ENCODE measurements at places on chromosomes 3 and 15.

- no peak for DNase-seq
These were observed 129.7 kb upstream of the TUSC7 start for GRCh38 chr3:116579840-116580239.

DNA sequence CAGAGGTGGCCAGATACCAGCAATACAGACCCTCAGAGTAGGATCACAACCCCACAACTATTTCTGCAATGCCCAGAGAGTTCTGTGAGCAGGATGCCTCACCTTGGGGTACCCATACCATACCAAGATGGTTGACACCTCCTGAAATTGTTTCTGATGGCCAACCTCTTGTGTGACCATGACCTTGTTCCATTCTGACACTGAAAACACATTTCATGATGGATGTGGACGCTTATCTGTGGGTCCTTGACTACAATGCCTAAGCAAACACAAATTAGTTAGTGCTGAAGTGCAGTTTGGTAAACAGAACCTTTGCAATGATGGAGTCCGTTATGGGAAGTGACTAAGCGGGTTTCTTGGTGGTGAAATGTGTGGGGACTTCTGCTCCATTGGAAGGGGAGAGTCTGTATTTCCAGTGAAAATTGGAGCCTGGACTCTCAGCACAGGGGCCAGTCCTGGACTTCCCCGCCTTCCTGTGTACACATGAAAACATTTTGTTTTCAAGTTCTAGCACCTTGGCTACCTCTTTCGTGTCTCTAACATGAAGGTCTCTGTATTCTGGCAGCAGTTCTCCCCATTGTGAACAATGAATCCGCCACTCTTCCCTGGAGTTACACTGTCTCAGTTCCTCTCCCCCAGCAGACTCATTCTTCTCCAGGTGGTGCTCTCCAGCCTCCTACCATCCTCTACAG is 106.2 kb downstream of the XXYLT1 start:
- no peak for DNase-seq

DNA sequence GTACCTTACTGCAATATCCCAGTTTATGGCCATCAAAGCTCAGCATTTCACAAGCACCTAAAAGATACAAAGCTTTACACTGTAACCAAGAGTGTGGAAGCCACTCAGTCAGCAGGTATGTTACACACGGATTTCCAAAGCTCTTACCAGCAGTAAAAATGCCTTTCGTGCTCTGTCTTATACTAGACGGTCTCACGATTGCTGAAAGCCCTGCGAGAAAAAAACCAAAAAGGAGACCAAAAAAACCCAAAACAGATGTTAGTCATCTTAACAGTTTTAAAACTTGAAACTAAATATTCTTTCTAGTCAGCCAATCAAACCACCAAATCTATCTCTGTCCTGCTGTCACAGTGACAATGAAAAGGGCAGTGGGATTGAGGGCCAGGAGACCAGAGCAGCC is 39.0 kb downstream of the TAMM41 start:
- peak; percentile 51 for DNase-seq

DNA sequence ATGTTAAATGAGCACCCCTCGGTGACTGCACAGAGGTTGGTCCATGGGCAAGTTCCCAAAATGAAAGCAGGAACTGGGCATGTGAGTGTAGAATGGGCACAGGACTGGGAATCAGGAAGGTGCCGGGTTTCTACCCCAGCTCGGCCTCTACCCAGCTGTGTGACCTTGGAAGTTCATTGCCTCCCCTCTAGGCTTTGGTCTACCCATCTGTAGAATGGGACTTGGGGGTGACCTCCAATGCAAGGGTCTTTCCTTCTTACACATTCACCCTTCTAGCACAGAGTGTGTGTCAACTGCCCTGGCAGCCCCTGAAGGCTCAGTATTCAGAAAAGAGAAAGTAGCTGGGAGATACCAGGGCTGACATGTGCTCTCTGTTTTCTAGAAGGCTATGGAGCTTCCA is 72.3 kb upstream of the PIAS1 start:
- no peak for DNase-seq

- DNase-seq: no peak
These were observed 65.9 kb upstream of the KLF13 start for GRCh38 chr15:31260646-31261265.

- no peak for DNase-seq
These were observed 66.6 kb downstream of the C3orf20 start for GRCh38 chr3:14741510-14741909.

DNA sequence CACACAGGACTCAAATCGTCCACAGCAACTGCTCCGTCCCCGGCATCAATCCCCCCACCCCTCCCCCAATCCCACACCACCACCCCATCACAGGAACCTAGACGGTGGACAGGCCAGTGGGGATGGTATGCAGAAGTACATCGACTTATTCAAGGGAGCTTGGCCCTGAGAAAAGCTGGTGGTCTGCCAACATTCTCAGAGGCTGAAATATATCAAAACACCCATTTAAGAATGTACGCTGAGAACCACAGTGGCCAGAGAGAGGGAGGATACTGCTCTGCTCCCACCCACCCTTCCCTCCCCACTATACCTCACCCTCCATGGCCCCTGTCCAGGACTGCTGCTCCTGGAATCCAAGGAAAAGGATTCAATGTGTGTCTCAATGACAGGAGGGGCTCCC is 12.4 kb upstream of the USP3 start:
- DNase-seq: no peak

GRCh38 chr3:8286086-8286485 is 215.5 kb upstream of the LMCD1 start:
- DNase-seq: no peak

- DNase-seq: no peak
These were observed 736 bp downstream of the IREB2 start for GRCh38 chr15:78438619-78439285.

- no peak for DNase-seq
These were observed 86.9 kb upstream of the PRTG start for GRCh38 chr15:55829826-55830225.

- no peak for DNase-seq
These were observed 15.0 kb downstream of the DENND4A start for GRCh38 chr15:65777053-65777452.

GRCh38 chr3:126305427-126305826 is 51.8 kb downstream of the KLF15 start:
- DNase-seq: no peak

GRCh38 chr3:64133987-64134386 is 91.3 kb downstream of the PRICKLE2 start:
- no peak for DNase-seq
